ENCODE measurements at places on chromosomes 2 and 18. TPM values are rescaled to one million over a fixed set of nuclear protein-coding genes. Genes with fewer than 3 reads are reported as not detected.

The FSHR gene
- not detected for total RNA-seq

The AFG3L2 gene
- 43.5 TPM for total RNA-seq

The ZNF385B gene
- 8.8 TPM for total RNA-seq

The CNTNAP5 gene
- total RNA-seq: not detected

The IHH gene
- 0.66 TPM for total RNA-seq

The GAREM1 gene
- 7.8 TPM for total RNA-seq

The ANKRD62 gene
- not detected for total RNA-seq

The PAIP2B gene
- total RNA-seq: 13.0 TPM

The GTF2A1L gene
- 0.29 TPM for total RNA-seq

Measured in breast epithelium (tissue), 4 donors.